NCI-H345 (cell line): ENCODE measurements at places on chromosomes 2 and 18.

- no peak for DNase-seq
Measured at GRCh38 chr2:80643598-80643997, 339.0 kb upstream of the LRRTM1 start.

GRCh38 chr18:12574494-12575185 is 83.3 kb downstream of the SPIRE1 start:
- DNase-seq = no peak

DNA sequence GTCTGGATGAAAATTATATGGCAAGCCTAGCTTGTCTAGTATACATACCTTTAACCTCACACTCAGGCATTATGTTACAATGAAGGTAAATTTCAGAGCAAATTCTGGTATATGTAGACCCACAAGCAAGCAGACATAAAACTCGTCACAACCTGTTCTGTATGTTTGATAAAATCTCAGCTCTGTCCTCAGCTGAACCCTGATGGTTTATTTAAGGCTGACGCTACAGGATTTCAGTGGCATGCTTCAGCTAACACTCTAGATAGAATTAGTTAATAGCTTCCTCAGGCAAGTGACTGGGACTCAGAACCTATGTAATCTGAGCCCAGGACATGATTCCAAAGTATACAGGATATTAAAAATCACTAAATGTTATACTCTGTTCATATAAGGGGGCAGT is 68.2 kb upstream of the MC2R start:
- no peak for DNase-seq

- DNase-seq = no peak
Measured at GRCh38 chr2:44770221-44771195, 171.0 kb upstream of the SIX3 start.

DNA sequence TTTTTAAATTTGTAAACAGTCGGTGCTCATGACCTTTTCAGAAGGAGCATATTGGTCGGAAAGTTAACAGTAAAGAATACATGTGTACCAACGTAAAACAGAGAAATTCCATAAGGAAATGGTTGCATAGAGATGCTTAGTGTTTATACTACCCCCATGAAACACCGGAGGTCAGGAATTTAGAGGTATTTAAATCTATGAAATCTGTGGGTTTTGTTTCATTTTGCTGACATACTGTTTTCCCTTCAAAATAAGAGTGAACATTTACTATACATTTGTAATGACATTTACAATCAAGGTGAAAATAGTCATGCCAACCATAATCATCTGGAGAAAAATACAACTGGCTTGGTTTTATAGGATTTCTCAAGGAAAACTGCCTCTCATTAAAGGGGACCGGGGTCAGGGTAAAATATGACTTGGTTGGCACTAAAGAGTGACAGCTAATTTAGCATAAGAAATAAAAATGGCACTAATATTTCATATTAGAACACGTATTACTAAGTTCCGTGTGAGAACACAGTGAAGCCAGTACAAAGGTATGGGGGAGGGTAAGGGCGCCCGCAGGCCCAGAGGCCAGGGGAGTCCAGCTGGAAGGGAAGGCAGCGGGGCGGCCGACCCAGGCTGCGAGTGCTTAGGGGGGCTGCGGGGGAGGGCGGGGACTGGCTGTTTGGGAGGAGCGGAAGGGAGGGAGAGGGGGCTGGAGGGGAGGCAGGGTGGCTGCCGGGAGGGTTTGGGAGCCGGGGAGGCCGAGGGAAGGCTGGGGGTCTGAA is 1.1 kb upstream of the RNU4ATAC start:
- DNase-seq = peak; percentile 75

DNA sequence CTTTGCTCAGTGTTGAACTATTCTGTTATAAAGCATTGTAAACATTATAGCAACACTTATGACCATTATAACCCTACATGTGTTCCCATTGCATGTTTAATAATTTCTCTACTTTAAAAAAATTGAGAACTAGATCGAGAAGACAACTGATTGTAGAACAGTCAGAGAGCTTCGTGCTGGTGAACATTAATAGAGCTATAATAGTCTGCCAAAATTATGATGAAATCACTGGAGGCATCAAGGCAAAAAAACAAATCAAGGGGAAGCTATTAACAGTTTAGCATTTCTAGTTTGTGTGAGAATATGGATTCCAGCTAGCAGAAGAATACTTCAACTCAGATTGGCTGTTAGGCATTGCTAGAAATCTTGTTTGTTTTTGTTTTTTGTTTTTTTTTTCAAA is 284.2 kb downstream of the CAMKMT start:
- no peak for DNase-seq

DNA sequence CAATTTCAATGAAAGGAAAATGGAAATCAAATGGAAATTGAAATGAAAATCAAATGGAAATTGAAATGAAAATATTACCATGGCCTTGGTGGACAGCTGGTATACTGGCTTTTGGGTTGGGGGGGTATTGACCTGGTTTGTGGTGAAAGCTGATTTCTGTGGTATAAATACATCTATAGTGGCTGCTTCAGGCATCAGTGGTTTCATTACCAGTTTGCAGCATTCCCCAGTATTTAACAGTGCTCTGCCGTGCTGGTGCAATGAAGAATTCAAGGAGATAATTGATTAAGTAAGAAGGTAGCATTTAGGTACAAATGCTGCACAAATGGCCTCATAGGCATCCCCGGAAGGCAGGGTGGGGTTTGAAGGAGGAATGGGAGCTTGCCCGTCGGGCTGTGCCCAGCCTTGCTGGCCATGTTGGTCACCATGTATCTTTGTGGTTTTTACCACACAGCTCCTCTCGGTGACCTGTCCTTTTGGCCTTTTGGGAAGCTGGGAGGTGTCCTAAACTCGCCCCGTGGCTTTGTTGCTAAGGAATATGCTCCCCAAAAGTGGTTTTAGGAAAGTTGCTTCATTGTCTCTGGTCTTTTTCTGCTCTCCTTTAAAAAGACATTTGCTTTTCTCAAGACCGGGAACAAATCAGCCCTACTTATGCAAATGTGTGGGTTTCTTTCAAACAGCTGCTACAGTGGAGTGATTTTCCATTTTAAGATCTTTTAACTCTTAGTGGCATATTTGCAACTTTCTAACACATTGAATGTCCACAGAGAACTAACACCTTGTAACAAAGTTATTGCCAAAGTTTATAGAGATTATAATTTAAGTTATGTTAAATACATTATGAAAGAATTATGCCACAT is 28.6 kb downstream of the SNTG2 start:
- no peak for DNase-seq

GRCh38 chr2:151880586-151880985 is 52.4 kb upstream of the ARL5A start:
- no peak for DNase-seq

DNA sequence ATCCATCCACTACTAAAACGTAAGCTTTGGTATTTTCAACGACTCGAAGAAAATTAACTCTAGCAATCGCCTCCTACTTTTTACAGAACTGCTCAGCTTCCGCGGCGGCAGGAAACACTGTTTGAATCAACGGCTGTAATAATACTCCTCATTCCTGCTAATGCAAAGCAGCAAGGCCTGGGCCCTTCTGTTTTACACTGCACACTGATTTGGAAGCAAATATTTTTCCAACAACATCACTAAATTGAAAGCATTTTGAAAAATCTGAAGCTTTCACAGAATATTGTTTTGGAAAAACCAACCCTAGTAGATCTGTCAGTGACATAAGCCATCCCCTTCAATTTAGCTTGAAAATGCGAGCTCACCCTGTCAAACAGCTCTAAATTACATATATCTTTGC is 261.2 kb downstream of the TXNL1 start:
- DNase-seq = no peak

- DNase-seq = no peak
Measured at GRCh38 chr2:145587922-145588321, 1068.0 kb upstream of the ZEB2 start.

GRCh38 chr2:157359628-157360027 is 34.0 kb upstream of the ERMN start:
- DNase-seq = no peak

GRCh38 chr2:207051385-207051965 is 112.2 kb downstream of the CPO start:
- no peak for DNase-seq

DNA sequence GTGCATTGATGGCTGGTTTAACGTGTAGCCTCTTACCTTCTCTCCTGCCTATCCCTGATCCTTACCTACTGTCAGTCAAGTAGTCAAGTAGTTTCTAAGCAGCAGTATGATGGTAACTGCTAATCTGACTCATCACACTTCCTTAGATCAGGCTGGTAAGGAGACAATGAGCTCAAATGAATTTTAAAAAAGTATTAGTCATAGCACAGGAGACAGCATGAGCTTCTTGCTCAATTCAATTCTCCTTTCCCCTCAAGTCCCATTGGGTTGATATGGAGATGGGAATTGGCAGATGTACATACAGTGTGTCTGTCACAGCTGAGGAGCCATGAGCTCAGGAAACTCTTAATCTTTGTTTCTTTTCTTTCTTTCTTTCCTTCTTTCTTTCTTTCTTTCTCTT is 799.7 kb downstream of the LRP1B start:
- DNase-seq = no peak

DNA sequence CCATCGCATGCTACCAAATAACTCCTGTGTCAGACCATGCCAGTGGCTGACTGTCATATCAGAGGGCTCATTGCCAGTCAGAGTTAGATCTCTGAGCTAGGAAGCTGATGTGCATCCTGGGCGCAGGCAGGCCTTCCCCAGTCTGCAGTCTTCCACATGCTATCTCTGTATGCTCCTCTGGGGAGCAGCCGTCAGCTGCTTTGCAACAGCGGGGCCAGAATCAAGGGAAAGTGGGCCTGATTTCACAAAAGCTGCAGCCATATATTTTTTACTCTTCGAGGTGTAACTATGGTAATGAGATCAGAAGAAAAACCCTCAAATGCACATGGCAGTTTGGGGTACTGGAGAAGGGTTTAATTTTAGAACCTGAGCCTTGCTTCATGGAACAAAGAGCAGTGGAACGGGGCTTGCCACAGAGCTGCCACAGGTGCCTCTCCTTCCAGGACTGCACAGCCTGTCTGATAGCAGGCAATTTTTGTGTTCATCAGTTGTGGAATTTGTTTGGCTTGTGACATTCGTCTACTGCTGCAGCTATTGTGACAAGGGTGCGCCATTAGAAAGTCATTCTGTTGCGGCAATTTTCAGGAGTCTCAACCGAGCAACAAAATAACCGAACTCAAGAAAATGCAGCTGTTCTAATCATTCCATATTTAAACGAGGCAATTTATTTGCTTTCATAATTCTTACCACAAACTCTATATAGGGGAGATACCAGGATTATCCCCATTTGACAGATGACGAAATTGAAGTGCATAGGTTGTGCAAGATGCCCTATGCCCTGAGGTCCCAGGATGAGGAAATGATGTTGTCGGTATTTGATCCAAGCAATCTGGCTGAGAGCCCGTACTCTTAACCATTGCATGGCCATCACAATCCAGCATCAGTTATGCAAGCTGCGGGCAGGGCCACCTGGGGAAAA is 109.6 kb upstream of the CYRIA start:
- DNase-seq = no peak

- DNase-seq = no peak
Measured at GRCh38 chr2:196336715-196337114, 165.3 kb upstream of the STK17B start.

- DNase-seq = peak; percentile 65
Measured at GRCh38 chr2:88739985-88740600, 48.6 kb downstream of the RPIA start.

GRCh38 chr2:8615576-8616281 is 66.1 kb upstream of the ID2 start:
- DNase-seq = no peak

- DNase-seq = no peak
Measured at GRCh38 chr2:71959494-71959893, 188.2 kb downstream of the CYP26B1 start.

GRCh38 chr2:98028101-98028561 is 32.4 kb upstream of the TMEM131 start:
- DNase-seq = no peak

DNA sequence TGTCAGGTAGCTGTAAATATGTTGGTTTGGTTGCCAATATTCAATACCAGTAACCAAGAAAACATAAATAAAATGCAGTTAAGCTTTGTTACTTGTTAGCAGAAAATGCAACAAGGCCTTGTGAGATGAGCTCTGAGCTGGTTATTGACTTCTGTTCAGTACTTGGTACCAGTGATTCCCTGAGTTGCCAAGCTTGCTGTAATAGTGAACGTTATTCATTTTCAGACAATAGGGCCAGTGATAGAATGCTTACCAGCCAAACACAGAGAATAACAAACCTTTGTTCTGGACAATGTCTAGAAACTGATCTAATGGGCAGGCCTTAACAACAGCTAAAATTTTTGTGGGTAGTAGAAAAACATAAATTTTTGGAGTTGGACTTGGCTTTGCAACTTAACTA is 29.5 kb downstream of the RASGRP3 start:
- DNase-seq = no peak

DNA sequence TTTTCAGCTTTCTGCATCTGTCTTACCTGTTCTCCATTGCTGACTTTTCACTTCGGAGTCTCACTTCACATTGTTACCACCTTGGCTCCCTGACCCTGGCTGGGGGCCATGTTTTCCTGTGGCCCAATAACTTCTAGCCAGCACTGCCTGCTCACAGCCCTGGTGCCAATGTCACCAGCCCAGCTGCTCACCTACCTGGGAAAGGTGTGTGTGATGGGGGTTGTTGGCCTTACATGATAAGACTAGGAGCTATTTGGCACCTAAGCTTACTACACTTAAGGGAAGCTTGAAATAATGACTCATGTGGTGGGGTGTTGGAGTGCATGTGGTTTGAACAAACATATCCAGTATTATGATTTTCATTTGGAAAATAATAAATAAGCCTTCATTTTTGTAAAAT is 37.5 kb upstream of the PGAP1 start:
- no peak for DNase-seq

- DNase-seq = no peak
Measured at GRCh38 chr2:104215269-104216161, 638.4 kb upstream of the POU3F3 start.
